ENCODE measurements at places on chromosomes 4 and X.

DNA sequence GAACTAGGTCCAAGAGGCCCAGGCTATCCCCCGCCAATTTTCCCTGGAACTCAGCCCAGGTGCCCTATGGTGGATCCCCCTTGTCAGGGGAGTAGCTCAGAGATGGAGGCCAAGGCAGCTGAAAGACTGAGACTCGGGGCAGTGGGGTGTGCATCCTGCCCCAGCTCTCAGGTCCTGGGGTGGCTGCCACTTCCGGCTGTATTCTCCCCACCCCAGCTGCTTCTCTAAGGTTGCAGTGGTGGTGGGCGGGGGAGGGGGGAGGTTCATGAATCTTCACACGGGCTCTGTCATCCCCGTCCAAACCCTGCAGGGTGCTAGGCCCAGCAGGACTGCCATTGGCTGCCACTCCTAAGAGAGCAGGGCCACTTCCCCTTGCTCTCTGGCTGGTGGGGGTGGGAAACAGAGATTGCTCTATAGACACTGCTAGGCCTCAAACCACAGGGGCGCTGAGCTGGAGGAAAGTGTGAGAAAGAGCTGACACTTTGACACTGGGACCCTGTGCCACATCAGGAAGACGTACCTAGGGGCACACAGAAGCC lies 1.5 kb downstream of the SASH3 start:
- no peak for DNase-seq

GRCh38 chr4:183563874-183564273 lies 59.0 kb downstream of the ING2 start:
- DNase-seq = no peak

DNA sequence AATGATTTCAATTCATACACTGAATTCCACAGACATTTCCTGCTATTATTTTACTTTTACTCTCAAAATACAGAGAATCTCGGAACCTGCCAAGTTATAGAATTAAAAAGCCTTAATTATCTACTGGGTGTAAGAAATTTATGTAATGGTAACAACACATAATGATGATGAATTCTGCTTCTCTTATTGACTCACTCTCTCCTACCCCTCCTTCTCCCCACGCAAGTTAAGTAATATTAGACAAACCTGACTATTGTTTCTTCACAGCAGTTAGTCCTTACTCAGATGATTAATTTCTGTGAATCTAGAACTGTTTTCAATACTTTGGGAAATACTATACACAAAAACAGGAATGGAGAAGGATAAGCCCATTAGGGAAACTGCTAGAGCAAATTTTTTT lies 762.0 kb downstream of the CCSER1 start:
- DNase-seq = no peak

GRCh38 chr4:102344520-102344953 lies 745 bp downstream of the SLC39A8 start:
- peak; percentile 75 for DNase-seq

GRCh38 chr4:138851391-138852335 lies 163.9 kb upstream of the NOCT start:
- DNase-seq = no peak

- DNase-seq = no peak
Observed at GRCh38 chr4:163330916-163331628, 1.3 kb downstream of the NPY1R start.

GRCh38 chr4:128802680-128803628 lies 6.5 kb upstream of the JADE1 start:
- no peak for DNase-seq

DNA sequence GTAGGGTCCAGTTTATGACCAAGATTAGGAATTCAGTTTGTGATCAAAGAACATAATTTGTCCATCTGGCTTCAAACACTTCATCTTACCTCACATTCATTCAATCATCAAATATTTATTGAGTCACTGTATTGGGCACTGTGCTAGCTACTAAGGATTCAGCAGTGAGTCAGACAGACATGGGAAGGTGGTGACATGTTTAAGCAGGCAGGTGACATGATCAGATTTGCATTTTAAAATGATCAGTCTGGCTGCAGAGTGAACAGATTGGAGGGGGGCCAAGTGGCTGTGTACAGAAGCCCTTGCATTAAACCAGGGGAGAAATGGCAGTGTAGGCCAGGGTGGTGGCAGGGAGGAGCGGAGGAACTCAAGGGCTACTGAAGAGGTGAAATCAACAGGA lies 25.1 kb upstream of the APLN start:
- no peak for DNase-seq

GRCh38 chrX:140298960-140299825 lies 205.7 kb downstream of the SOX3 start:
- DNase-seq = no peak

DNA sequence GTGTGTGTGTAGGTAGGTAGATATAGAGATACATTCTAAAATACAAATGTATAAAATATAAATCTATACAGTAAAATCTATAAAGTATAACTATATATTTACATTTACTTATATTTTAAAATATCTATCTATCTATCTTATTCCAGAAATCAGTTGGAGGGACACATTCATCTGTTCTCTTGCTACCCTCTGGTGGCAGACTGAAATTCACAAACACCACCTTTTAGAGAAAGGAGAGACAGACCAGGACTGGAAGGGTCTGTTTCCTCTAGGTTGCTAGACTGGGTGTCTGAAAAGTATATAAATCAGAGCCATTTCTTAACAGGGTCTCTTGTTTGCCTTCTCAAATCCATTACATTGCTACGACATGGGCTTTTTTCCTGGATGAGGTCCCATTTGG lies 343.0 kb downstream of the OPHN1 start:
- DNase-seq = no peak

GRCh38 chr4:40672528-40673522 lies 43.2 kb upstream of the RBM47 start:
- DNase-seq = no peak

GRCh38 chrX:30822068-30822681 lies 66.9 kb downstream of the TAB3 start:
- DNase-seq = no peak

- DNase-seq = no peak
Observed at GRCh38 chr4:142356801-142357200, 489.3 kb downstream of the INPP4B start.

GRCh38 chr4:119980456-119980855 lies 86.2 kb downstream of the MAD2L1 start:
- no peak for DNase-seq

DNA sequence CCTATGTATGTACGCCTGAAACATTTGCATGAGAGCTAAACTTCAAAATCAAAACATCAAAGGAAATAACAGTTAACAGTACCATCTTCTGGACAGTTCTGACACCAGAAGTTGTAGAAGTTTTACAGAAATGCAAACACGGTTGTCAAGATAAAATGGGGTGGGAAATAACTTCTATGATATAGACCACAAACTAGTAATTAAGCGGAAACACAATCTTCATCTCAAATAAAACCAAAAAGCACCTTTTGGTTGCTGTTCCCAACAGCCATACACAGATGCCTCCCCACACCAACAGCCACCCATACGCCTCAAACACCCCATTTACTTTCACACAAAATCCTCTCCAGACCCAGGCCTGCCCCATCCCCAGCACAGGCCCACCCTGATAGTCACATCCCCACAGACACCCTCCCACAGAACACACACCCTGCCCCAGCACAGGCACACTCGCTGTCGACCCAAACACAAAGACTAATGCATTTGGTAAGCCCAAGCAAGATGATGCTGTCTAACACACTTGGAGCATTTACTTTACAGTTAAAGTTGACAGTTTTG lies 64.3 kb downstream of the TAPT1 start:
- DNase-seq = no peak

- DNase-seq = no peak
Observed at GRCh38 chr4:47744253-47744652, 93.6 kb downstream of the CORIN start.

GRCh38 chr4:171710743-171711142 lies 102.5 kb upstream of the GALNTL6 start:
- no peak for DNase-seq
